ENCODE measurements at places on chromosomes 12 and 14.

DNA sequence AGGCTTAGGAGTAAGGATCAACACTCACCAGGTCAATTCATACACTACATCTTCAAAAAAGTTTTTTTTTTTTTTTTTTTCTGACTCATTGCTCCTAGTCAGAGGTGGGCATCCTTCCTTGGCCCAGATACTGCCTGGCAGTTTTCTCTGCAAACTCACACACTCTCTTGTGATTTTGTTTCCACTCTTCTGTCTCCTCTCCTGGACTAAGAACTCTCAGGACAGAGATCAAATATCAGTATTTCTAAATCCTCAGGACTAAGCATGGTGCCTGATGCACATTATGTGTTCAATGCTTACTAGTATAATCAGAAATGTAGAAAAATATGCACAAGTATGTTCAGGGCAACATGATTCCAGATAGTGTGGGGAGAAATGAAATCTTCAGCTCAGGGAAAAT is 10.2 kb upstream of the PAH start:
- no peak for DNase-seq

DNA sequence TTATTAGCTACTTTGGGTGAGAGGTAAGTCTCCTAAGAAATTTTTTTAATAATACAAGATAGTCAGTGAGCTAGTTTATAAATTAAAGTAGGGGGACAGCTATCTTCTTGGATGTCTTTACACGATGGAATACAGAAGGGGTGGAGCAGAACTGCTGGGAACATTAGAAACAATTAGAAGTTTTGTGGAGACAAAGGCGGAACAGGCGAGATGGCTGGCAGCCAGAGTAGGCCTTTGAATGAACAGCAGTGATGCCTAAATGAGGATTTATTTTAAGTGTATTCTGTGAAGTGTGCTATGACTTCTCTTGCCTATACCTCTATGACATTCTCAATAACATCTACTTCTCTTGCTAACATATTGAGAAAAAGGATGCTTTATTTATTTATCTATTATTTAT is 1345.3 kb upstream of the SEL1L start:
- no peak for DNase-seq

DNA sequence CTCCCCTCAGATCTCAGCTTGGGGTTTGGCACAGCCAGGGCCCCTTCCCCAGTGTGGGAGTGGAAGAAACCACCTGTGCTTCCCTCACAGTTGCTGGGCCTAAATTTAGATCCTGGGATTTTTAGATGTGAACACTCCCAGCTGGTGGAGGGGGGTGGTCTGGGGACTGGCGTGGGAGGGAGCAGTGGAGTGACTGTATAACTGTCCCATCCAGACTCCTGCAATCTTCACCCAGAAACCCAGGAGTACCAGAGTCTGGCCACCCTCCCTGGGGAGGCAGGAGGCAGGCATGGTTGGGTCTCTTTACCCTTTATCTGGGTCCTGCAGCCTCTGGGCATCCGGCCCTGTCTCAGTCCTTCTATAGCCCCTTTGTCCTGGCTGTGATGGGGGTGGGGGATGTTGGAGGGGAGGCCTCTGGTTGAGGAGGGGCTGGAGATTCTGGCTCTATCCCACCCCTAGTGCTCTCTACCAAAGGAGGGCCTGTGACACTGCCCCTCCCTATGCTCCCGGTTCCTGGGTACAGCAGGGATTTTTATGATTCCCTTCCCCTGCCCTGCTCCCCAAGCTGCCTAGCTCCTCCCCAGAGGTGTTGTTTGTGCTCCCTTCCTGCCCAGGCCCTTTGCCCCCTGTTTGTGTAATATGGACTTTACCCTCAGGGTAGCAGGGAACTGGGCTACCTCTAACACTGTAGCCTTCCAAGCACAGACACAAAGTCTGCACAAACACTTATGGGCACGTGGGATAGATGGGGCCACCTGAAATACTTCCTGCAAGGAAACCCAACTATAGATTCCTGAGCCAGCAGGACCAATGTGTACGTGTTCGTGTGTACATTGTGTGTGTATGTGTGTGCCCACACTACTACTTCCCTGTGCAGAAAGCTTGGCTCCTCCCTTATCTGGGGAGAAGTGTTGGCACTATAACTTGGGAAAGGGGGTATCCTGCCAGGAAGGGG is 1.7 kb downstream of the ERBB3 start:
- peak; percentile 46 for DNase-seq

GRCh38 chr14:100736269-100737180 is 9.8 kb downstream of the DLK1 start:
- DNase-seq, result no peak

GRCh38 chr12:8032242-8033152 is at the start of gene FOXJ2:
Gene FOXJ2, plus strand, starts transcription at chr12:8032716. Its CDS starts 7,117 bp downstream, at chr12:8039833.
- peak; percentile 28 for DNase-seq

GRCh38 chr14:33420051-33420627 is 481.5 kb downstream of the NPAS3 start:
- DNase-seq, result no peak

- DNase-seq, result no peak
Measured at GRCh38 chr12:132422040-132422380, 67.9 kb upstream of the FBRSL1 start.

DNA sequence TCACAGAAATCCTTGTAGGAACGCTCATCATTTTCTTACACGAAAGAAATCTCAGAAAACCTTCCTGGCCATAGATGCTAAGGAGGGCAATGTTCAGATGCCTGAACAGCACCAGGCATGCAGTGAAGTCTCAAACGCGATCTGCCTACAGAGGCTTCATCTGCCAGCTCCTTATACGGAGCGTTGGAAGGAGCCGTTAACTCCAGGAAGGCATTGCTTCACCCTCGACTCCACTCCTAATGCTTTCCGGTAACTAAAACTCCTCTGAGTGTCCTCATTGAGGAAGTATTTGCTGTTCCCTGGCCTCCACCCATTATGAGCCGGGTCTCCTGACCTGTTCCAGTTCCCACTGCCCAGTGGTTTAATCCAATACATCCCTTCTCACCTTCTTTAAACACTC is 502.7 kb downstream of the BCL11B start:
- DNase-seq, result no peak

DNA sequence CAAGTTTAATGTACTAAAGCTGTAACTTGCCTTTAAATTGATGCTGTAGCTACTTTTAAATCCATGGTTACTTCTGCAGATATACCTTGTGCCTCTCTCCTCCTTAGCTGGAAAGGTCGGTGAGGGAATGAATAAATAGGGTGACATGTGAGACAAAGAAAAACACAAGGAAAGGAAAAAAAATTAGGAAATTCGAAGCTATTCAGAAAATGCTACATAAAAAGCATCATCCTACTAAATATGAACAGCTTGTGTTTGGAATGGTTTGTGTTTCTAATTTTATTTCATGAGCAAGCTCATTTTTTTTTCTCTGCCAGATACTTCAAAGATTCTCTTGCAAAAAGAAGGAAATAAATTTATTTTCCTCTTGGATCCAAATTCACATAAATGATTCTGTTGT is 186.3 kb upstream of the NUDT4 start:
- DNase-seq, result no peak

DNA sequence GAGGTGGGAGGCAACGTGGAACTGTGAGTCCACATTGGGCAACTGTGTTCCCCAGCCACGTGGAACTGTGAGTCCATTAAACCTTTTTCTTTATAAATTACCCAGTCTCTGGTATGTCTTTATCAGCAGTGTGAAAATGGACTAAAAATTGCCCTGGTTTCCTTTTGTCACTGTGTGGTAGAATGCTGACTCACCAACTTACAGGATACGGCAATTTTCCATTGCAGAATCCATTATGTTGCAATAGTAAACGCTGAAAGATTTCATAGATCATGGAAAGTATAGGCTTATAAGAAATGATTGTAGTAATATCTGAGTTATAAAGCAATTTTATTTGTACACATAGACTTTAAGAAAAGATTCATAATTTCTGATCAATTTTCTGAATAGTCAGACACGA is 93.0 kb downstream of the GTF2A1 start:
- no peak for DNase-seq

- DNase-seq, result peak; percentile 72
Measured at GRCh38 chr12:27576667-27577347, 52.8 kb downstream of the PPFIBP1 start.

DNA sequence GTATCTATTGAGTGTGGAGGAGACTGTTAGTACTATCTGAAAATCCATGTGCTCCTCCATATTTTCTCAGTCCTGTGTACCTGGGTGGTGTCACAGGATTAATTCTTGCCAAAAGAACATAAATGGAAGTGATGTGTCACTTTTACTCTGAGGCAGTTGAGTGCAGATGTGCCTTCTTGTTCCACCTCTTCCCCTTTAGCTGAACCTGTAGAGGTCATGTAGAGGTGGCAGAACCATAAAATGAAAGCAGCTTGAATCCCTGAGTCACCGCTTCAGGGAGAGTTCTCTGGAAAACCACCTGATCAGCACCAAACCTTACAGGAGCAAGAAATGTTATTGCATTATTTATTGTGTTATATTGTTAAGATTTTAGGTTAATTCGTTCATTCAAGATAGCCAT is 14.7 kb upstream of the SLC25A3 start:
- DNase-seq, result peak; percentile 86

DNA sequence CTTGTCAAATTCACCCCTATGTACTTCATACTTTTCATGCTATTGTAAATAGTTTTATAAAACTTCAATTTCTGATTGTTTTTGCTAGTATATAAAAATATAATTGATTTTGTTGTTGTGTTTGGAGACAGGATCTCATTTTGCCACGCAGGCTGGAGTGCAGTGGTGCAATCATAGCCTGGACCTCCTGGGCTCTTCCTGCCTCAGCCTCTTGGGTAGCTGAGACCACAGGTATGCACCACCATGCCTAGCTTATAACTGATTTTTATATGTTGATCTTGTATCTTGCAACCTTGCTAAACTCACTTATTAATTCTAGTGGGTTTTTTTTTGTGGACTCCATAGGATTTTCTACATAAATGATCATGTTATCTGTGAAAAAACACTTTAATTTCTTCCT is 23.5 kb downstream of the ATP5MC2 start:
- DNase-seq, result peak; percentile 54

GRCh38 chr14:48527832-48528231 is 852.4 kb upstream of the MDGA2 start:
- no peak for DNase-seq

DNA sequence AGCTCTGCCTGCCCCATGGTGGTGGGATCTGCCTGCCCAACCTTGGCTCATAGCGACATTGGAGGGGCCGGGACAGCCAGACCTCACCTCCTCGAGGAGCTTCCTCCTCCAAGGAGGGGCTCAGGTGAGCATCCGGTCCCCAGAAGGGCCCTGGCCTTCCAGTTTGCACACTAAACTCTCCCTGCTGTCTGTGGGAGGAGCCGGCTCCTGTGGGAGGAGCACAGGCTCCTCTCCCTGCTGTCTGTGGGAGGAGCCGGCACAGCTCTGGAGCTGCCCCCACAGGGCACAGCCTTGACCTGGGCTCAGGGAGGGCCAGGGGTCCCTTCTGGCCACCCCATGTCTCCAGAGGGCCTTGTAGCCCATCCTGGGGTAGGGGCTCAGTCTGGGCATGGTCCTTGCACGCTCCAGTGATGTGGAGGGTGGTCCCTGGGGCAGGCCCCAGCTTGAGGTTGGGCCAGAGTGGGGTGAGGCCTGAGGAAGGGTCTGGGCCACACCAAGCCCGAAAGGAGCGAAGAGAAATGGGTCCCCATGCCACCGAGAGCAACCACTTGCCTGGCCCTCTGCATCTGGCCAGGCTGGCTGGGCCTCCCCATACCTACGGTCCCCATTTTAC is 147.5 kb upstream of the C14orf180 start:
- no peak for DNase-seq

All from renal cortical epithelial cell (primary cell).